ENCODE measurements at places on chromosomes 2 and 18.

DNA sequence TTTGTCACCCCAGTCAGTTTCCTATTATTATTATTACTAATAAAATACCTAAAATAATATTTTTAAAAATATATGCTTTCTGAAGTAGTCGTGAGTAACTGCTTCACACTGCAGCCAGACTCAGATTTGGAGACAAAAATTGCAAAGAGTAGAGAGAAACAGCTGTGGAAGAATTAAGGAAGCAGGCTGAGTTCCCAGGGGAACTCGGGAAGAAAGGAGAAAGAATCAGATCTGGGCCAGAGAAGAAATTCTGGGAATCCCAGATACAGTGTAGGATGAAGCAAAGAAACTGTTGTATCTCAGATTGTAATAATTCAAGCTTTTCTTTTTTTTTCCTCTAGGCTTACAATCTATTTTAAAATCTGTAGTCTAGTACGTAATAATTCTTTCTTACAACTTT lies 182.3 kb downstream of the FTCDNL1 start:
- DNase-seq, result no peak

DNA sequence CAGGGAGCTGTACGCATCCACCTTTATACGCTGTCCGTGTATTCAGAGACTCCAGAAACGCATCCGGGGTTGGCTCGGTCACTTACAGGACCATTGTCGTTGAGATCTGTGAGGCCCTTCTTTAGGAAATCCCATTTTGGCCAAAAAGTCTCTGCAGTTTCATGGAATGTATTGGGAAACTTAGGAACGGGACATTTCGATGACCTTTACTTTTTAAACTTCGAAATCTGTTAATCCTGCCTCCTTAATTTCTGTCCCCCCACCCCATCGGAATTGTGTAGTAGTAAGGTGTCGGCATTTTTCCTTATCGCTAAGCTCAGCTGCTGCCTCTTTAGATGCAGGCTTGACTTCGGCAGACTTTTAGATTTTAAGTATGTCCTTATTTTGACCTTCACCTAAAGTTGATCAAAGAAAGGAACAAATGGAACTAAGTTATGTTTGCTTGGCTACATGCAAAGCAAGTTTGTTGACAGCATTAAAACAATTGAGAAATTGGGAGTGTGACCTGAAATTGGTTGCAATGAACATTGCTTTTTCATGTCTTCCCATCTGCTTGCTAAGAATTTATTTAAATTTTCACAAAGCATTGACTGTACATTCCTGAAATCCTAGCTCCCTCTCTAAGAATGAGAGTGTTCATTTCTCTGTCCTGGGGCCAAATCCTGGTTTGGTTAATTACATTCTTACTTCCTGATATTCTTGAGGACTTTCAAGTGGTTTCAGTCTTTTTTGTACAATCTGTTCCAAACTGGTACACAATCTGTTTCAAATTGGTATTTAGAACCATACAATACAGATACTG lies 884 bp upstream of the RAPH1 start:
- DNase-seq, result no peak

GRCh38 chr18:26757263-26758019 lies 108.1 kb downstream of the AQP4 start:
- no peak for DNase-seq

GRCh38 chr2:163692081-163692480 lies 43.7 kb downstream of the FIGN start:
- DNase-seq, result no peak

DNA sequence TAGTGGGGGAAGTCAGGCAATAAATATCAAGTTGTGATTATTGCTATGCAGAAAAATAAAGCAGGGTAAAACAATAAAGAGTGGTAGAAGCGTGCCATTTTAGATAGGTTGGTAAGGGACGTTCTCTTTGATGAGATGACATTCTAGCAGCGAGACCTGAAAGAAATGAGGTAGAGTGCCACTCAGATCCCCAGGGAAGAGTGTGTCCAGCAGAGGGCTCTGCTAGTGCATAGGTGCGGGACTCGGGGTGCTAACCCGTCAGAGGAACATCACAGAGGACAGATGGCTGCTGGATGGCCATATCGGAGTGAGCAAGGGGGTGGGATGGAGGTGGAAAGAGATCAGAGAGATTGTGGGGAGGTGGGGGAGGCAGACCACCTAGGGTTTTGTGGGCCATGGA lies 16.3 kb upstream of the GTF2A1L start:
- DNase-seq, result no peak

DNA sequence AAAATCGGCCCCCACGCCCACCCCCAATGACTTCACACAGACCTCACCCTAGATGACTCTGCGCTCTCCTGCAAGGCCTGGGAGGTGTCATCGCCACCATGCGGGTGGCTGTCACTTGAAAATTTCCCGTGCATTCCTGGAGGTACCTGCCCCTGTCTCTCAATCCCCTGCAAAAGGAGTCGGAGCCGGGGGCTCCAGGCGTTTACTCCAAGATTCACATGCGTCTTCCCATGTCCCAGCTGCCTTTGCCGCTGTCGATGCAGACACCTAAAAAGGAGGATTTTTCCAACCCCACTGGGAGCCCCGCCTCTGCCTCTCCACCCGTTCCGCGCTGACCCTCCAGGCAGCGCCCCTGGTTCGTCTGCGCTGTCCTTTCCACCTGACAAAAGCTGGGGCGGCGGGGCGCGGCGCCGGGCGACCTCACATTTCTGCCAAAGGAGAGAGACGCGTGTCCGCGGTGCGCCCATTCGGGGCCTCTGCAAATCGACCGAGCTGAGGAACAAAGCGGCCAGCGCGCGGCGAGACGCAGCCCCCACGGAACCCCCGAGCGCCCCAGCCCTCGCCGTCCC lies 667 bp downstream of the REEP1 start:
- peak; percentile 47 for DNase-seq

- DNase-seq, result peak; percentile 63
Measured at GRCh38 chr2:8677646-8678592, 3.9 kb upstream of the ID2 start.

- DNase-seq, result no peak
Measured at GRCh38 chr2:234770031-234770506, 181.7 kb upstream of the SH3BP4 start.

GRCh38 chr2:98455494-98455976 lies 10.9 kb downstream of the INPP4A start:
- DNase-seq, result no peak

- DNase-seq, result no peak
Measured at GRCh38 chr2:30331038-30331437, 99.7 kb downstream of the LBH start.

GRCh38 chr2:200383380-200384110 lies 77.1 kb downstream of the SPATS2L start:
- DNase-seq, result no peak

DNA sequence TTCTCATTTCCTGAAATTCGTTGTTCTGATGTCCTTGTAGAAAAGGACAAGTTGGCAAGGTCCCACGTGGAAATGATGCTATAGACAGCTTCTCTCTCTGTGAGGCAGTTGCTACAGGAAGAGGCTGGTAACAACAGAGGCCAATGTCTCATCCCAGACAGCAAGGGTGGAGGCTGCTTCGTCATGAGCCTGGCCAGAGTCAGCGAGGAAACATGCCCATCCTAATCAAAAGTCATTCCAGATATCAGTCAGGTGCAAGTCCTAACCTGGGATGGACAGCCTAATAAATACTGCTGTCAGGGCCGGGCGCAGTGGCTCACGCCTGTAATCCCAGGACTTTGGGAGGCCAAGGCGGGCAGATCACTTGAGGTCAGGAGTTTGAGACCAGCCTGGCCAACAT lies 6.4 kb upstream of the SMAD7 start:
- DNase-seq, result no peak

GRCh38 chr2:63053889-63054602 lies 3.4 kb downstream of the OTX1 start:
- peak; percentile 56 for DNase-seq

DNA sequence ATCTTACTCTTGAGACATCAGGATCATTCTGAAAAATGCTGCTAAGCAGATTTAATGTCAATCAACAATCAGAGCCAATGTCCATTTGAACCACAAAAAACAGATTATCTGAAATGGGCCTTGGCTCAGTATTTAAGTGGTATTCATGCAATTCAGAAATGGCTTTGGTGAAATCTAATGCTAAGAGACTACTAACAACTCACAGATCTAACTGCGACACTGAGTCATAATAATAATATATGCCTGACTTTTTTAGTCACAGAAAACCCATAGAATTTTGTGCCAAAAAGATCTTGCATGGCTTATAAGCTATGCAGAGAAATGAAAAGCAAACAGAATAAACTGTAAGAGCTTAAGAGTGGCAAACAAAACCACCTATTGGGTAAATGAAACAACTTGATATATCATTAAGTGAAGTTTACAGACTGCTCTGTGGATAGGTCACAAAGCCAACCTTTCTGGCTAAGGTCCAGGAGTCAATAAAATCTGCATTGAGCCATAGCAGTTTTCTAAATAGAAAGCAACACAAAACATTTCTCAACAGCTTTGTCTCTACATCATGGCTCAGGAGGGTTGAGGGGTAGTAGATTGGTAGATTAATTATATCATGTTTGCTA lies 234.3 kb downstream of the LRATD1 start:
- DNase-seq, result no peak

- no peak for DNase-seq
Measured at GRCh38 chr2:3348767-3349166, 28.9 kb downstream of the EIPR1 start.

- no peak for DNase-seq
Measured at GRCh38 chr18:63119647-63120046, 199.9 kb downstream of the BCL2 start.

DNA sequence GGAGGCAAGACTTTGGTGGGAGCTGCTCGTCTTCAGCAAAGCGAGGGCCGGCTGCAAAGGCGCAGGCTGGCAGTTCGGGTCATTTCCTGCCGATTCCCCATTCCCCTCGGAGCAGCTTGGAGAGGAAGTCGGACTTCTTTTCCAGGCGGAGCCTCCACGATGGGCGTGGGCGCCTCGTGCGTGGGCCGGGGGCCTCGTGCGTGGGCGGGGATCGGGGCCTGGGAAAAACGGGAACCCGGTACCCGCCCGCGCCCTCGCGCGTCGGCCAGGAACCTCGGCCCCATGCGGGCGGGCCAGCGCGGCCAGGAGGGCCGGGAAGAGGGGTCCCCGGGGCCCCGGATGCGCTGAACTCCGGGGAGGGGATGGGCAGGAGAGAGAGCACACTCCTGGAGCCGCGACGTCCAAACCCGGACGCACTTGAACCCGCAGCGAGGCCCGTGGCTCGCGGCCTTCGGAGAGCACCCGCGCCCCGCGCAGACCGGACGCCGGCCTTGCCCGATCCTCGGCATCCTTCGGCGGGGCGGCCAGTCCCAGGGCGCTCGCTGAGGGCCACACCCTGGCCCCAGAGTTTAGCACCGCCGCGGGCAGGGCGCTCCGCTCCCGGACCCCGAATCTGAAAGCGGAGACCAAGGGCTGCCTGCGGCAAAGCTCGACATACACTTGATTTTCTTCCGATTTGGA lies 368.4 kb downstream of the MTX2 start:
- DNase-seq, result no peak

GRCh38 chr2:16960579-16960978 lies 294.9 kb upstream of the CYRIA start:
- no peak for DNase-seq

DNA sequence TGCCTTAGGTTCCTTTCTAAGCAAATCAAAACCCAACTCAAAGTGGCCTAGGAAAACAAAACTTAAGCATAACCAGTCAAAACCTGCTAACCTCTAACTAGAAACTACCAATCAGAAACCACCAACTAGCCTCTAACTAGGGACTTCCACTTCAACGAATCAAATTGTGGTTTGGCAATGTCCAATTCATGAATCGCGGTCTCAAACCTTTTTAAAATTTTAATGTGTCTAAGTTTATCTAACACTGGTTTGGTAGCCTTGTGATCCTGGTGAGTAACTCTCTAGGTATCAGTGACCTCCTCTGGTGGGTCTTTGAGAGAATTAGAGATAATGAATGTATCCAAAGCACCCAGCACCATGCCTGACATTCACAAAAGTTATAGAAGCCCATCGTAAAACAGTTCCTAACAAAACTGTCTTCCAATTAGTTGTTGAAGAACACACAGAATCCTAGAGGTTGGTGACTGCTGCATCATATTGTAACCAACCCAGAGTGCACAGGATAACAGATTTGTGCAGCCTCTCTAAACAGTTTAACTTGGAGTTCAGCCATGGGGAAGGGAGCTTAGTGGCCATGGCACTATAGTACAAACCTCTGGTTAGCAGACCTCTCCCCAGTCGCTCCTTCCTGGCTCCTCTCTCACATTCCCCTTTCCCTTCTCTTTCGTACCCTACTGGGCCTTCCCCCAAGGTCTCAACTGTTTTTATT lies 45.2 kb upstream of the B3GNT2 start:
- no peak for DNase-seq

DNA sequence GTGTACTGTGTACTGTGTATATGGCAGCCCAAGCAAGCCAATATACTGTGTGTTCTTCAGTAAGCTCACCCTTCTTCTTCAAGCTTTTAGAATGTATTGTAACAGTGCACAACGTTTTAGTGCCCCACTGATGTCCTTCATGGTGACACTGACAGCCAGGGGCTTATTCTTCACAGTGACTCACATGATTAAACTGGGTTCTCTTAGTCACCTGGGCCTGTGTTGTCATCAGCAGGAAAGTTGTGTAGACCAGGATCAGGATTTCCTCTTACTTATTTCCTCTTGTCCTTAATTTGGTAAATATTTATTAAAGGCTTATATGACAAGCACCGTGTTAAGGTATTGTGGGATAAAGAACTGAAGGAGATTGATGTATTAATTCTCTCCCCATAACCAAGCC lies 67.9 kb upstream of the THOC1 start:
- no peak for DNase-seq

DNA sequence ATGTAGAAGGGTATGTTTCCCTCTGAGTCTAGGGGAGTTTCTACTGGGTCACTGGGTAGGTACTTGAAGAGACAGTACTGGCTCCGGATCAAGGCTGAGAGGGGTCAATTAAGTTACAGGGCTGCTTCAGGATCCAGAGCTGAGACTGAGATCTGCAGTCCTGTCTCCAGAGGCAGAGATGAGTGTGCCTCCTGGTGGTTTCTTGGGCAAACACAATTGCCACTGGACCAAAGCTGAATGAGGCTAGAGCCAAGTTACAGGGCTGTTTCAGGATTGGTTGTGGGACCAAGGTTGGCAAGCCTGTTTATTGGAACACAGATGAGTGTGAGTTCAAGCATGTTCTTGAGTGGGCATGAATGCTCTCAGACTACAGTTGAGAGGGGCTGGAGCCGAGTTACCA lies 157.9 kb downstream of the ADCYAP1 start:
- no peak for DNase-seq

- DNase-seq, result no peak
Measured at GRCh38 chr2:189719571-189719970, 43.0 kb downstream of the OSGEPL1 start.

- no peak for DNase-seq
Measured at GRCh38 chr18:10038268-10038667, 124.5 kb downstream of the VAPA start.

DNA sequence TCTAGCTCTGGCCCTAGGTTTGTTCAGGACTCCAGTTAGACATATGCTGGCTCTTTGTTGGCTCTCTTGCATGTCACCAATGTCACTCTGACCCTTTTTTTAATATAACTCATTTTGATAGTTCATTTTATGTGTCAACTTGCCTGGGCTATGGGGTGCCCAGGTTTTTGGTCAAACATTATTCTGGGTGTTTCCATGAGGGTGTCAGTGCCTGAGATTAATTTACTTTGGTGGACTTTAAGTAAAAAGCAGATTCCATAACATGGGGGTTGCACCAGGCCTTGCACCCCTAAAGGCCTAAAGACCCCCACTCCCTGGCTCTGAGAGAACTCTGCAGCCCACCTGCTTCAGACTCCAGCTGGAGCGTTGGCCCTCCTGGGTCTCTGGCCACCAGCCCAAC lies 48.1 kb upstream of the SNTG2 start:
- no peak for DNase-seq

Data from mesothelial cell of epicardium (in vitro differentiated cells).